ENCODE measurements at places on chromosomes 4 and X.
A peak's percentile ranks its signal among the peaks of the same experiment; 100 is the strongest.

- no peak for DNase-seq
Measured at GRCh38 chr4:133081246-133081645, 67.8 kb upstream of the PCDH10 start.

GRCh38 chr4:94660614-94661013 lies 97.1 kb upstream of the BMPR1B start:
- DNase-seq, result no peak

- no peak for DNase-seq
Measured at GRCh38 chrX:132591719-132592275, 103.0 kb upstream of the MBNL3 start.

- DNase-seq, result no peak
Measured at GRCh38 chr4:31362756-31363155, 642.6 kb downstream of the PCDH7 start.

DNA sequence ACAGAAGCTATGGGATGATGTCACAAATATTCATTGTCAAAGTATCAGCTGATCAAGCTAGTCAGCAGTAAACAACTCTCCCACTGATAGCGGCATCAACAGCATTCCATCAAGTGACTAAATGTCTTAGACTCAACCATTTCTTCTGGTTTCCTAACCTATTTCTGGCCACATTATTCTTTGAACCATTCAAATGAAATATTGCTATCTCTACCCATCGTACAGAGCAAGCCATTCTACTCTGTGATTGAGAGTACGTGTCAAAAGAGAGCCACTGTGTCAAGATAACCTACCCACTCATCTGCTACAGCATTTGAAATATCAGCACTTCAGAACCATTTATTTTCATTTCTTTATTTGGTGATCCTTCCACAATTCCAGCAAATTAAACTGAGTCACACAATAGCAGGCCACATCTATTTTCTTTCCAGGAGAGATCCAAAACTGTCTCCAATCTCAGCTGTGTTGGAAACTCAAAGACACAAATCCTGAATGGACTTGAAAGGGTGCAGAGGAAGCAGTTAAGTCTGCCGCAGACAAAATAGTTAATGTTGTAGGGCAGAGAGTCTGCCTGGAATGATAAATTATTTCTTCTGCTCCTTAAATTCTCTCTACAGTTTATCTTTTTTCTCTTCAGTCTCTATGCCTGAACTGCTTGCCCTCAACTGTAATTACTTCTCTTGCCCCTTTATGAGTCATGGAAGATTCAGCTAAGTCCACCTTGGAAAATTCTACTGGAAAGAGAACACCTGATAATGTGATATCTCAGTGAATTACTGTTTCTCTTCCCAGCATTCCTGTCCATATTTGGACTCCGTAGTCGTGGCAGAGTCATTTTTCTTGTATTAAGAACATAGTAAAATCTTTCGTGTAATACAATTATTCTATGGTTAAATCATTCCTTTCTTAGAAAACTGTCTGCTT lies 364.8 kb downstream of the PDGFC start:
- DNase-seq, result no peak

DNA sequence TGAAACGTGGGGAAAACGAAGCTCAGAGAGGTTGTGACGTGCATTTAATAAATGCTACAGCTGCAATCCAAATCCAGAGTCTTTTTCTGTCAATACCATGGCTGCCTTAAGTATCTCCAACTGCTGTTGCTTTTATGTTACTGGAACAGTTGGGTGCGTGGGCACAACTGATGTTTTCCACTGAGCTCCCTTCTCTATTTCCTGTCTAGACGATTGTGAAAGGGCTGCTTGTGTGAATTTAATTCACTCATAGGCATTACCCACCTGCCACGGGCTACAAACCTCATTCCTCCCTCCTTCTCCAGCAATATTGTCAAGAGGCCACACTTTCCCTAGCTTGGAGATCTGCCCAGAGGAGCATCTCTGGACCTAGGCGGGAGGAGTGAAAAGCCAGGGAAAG lies 526.0 kb downstream of the MID1IP1 start:
- DNase-seq, result peak; percentile 38

GRCh38 chr4:46254788-46255187 lies 130.9 kb upstream of the GABRG1 start:
- DNase-seq, result no peak

DNA sequence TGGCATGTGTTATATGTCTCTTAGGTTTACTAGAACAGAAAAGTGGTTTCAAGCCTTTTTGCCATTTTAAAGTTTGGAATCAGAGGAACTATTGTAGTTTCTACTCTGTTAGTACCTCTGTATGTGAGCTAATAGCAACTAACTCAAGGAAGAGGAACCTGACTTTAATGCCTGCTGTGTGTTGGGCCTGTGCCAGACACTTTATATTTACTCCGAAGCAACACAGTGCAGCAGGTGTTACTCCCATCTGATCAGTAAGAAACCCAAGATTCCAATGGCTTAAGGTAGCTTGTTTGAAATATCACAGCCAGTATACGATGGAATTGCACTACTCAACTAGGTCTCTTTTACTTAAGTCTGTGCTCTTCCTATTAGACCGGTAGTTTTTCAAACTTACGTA lies 79.2 kb downstream of the USP9X start:
- no peak for DNase-seq

- DNase-seq, result no peak
Measured at GRCh38 chrX:153909024-153909979, 4.8 kb downstream of the AVPR2 start.

DNA sequence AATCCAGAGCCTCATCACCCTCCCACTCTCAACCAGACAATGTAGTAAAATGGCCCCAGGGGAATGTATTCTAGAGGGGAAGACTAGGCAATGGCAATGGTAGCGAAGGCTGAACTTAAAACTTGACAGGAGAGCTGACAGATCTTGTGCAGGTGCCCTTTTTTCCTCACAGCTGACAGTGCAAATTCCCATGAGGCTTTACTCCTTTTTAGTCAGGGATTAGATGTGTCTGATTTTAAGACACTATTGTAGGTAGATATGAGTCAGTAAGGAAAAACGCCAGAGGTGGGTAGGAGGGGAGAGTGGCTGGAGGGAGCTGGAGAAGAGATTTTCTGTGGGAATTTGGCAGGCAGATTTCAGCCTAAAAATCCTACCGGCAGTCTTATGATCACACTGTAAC lies 10.7 kb downstream of the CAPN6 start:
- no peak for DNase-seq

GRCh38 chrX:46569621-46570020 lies 3.9 kb upstream of the CHST7 start:
- no peak for DNase-seq

DNA sequence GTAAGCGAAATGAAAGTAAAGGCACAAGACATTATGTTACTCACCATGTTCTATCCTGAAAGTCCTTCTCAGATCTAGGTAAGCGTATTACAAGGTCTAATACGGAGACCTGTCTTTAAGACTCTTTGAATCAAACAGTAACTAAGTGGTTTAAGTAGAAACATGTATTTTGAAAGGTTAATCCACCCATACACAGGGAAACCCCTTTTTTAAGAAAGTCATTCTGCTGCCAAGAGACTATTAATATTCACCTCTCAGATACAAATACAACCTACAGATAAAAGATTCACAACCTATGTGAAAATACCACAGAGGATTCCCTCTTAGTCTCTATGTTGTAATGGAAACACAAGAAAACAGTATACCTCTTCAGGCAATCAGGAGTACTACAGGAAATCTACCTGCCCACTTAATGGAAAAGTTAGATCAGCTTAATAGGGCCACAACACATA lies 63.2 kb upstream of the TNIP3 start:
- DNase-seq, result no peak

DNA sequence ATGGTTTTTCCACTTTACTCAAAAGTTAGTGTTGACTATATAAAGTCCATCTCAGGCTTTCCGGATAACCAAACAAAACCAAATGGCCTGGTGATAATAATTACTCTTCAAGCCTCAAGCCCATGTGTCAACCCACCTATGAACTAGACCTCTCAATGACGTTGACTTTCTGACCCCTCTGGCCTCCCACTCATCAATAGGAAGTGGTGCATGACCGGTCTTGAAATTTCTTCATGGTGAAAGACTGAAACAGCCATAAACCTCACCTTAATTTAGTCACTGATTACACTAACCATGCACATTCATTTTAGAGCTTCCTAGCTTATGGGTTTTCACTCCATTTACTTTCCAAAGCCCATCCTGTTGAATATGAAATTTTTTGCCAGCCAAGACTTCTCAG lies 276.0 kb downstream of the KLHL13 start:
- DNase-seq, result no peak

DNA sequence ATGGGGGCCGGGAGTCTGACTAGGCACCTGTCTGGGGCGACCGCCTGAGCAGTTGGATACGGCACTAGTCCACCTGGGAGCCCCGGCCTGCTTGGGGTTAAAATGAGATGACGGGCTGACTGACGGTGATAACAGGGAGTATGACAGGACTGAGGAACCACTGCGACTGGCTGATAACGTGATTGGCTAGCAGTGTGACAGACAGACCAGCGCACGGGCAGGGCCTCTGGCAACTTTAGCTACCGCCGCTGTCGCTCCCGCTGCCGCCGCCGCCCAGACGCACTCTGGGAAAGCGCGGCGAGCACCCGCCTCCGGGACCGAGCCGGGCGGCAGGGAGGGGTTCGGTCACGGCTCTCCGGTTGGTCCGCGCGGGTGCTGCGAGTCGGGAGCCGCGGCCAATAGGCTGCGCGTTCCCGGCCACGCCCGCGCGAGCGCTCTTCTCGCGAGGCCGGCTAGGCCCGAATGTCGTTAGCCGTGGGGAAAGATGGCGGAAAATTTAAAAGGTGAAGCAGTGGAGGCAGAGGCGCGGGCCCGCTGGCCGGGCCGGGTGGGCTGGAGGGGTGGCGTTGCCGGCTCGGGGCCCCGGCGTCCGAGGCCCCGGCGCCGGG lies at the start of gene SUV39H1:
SUV39H1 (plus strand) TSS at position 434 of the 608 bp plus-strand sequence; CDS start at position 485, 51 bp downstream.
- peak; percentile 85 for DNase-seq

DNA sequence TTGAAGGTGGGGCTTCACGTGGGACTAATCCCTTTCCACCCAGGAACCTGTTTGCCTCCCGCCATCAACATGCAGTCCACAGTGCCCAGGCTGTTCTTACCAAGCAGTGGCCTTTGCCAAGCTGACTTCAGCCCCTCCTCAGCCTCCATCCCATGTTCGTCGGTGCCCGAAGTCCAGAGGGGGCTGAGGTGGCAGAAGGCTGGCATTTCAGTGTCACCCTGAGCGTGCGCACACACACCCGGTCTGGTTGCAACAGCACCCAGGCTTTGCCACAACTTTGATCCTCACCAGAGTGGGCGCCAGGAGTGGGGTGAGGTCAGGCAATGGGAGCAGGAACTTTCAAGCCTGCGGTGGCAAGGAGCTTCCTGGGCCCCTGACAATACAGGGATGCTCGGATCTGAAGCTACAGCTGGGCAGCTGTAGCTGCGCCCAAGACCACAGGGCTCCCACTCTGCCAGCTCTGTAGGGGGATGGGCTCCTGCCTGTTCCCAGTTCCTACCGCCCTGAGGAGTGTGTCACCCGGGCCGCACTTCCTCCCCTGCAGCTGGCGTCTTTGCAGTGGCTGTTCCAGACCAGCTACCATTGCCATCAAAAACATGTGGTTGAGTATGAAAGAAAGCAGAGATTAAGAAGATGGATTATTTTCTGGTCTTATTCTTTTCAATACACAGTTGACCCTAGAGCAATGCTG lies 428.0 kb downstream of the EPHA5 start:
- DNase-seq, result no peak

DNA sequence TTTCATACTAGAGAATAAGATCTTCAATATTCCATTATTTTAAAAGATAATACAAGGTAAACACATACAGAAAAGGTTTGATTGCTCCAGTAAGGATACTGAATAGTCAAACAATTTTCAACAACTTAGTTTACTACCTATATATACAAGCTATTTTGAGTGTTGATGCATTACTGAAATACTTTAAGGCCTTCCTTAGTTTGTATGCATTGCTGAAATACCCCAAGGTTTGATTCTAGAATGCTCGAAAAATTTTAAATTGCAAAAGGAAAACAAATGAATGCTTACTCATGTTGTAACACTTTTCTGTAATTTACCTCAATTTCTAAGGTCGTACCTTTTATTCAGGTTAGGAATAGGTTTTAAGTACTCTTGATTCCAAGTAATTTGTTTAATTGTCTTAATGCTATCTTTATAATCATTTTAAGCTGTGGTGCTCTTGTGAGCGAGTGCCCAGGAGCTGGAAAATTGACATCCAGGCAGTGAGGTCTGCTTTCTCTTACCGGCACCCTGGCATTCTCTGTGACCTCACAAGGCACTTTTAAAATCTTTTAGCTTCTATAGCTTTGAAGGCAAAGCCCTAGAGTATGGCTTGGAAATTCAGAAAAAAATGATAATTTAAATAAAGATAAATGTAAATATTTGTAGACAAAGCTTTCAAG lies 114.0 kb downstream of the BMPR1B start:
- DNase-seq, result no peak

DNA sequence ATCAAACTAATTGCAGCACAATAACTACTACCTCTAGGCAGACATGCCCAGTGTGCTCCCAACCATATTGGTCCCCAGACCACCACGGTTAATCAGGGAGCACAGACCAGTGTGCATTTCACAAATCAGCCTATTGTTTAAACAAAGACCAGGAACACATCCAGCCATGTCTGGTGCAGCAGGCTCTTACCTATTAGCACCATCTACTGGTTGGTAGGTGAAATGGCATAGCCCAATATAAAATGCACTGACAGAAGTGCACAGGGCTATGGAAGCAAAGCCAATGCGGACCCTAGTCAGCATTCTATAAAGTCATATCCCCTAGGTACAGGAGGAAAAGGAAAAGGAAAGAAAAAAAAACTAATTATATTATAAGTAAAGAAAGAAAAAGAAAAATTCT lies 15.5 kb upstream of the CYLC1 start:
- DNase-seq, result no peak

- DNase-seq, result no peak
Measured at GRCh38 chr4:129623233-129623875, 527.4 kb downstream of the C4orf33 start.

- no peak for DNase-seq
Measured at GRCh38 chr4:56132835-56133234, 184.1 kb downstream of the CEP135 start.

- no peak for DNase-seq
Measured at GRCh38 chr4:149781150-149781549, 34.5 kb downstream of the IQCM start.

- DNase-seq, result no peak
Measured at GRCh38 chrX:150405006-150405405, 41.9 kb downstream of the MAMLD1 start.

- peak; percentile 7 for DNase-seq
Measured at GRCh38 chrX:51332188-51332942, at the start of gene NUDT10. Gene NUDT10 (plus strand): TSS chrX:51332822. CDS start chrX:51332966, 144 bp downstream.

DNA sequence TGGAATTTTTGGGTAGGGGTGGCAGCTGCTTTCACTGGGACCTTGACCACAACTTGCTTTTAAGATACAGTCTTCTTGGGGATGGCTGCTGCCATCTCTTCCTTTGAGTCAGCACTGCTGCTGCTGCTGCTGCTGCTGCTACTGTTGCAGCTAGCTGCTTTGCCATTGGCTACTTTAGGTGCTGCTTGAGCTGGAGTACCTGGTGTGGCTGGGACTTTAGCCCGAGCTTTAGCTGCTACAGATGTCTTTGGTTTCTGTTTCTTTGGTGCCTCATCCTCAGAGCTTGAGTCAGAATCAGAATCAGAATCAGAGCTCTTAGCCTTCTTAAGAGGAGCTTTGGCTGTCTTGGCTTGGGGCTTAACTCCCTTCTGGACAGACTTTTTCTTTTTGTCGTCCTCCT lies 52.2 kb downstream of the FAM9B start:
- DNase-seq, result no peak

All from naive thymus-derived CD4-positive, alpha-beta T cell (primary cell).